ENCODE measurements at places on chromosomes 2 and 18.
A peak's percentile ranks its signal among the peaks of the same experiment; 100 is the strongest.

DNA sequence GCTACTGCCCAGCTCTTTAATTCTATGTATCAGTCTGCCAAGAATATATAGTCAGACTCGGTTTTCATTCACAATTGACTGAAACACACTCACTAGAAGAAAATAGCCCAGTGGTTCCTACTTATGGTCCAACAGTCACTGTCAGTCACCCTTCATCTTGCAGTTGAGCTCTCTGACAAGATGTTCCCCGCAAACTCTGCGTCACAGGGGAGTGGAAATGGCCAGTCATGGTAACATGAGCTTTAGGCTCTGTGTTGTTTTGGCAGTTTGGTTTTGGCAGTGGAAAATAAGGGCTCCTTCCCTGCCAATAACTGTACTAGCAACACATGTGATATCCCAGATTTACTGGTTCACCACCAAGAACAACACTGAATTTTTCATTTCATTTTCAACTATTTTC is 122.5 kb downstream of the PRPF40A start:
- no peak for DNase-seq

DNA sequence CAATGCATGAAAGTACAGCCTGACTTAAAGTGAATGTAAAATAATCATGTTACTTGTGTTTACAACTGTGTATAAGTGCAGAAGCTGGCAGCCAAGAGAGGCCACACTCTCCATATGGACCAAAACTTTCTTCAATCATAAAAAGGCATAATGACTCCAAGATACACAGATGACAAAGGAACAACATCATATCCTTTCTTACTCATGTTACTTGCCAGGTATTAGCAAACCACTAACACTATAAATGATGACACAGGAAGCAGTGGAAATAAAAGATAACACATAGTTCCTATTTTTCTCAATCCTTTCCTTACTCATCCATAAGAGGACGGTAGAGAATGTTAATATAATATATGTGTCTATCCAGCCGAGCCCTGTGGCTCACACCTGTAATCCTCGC is 400.0 kb upstream of the CDH2 start:
- DNase-seq, result no peak

- DNase-seq, result peak; percentile 54
Measured at GRCh38 chr2:237774811-237775553, 23.6 kb upstream of the RBM44 start.

- peak; percentile 77 for DNase-seq
Measured at GRCh38 chr2:152582081-152582480, 135.2 kb downstream of the PRPF40A start.

GRCh38 chr2:240456447-240457222 is 21.2 kb downstream of the GPC1 start:
- no peak for DNase-seq

DNA sequence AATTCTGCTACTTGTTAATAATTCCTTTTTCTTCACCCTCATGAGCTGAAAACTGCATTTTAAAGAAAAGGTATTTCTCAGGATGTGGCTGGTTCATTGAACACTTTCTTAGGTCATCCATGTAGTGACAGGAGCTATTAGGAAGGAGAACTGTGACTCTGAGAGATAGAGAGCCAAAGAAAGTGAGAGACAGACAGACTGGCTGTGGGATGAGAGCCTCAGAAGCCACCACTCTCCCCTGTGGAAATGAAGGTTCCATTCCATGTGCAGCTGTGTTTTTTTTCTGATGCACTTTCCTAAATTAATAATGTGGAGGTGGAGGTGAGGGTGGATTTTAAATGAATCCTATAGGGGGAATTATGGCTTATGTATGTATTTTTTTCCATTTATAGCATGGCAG is 113.3 kb downstream of the FAM210A start:
- DNase-seq, result no peak

DNA sequence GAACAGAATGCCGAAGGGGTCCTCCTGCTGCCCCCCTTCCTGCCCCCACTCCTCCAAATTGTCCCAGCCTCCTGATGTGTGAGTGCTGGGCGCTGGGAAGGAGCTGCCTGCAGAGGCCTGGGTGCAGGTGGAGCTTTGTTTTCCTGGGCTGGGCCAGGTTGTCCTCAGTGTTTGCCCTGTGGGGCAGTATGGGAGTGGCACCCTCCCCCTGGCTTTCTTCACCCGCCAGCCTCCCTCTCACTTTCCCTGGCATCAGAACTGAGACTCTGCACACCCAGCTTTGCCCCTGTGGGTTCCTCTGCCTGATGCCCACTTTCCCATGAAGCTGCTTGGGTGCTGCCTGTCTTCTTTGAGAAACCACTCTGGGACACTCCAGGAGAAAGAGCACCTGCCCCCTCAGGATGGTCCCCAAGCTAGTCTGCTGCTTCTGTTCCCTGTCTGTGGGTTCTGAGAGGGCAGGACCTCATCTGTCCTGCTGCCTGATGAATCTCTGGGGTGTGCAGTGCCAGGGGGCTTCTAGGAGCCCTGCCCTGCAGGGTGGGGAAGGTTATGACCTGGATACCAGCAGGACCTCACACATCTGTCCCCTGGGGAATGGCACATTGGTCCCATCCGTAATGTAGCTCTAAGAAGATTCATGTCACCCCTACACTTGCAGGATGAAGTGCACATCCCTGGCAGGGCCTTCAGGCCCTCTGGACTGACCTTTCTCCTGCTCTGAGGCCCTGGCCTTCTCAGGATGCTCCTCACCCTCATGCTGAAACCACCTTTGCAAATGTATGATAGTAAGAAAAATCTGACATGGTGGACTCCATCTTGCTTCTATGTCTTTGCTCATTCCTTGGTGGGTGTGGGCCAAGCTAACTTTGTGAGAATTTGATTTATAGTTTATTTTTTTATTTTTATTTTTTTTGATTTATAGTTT is 146.8 kb upstream of the HS6ST1 start:
- no peak for DNase-seq

- no peak for DNase-seq
Measured at GRCh38 chr18:56649996-56650395, 1.2 kb upstream of the WDR7 start.

DNA sequence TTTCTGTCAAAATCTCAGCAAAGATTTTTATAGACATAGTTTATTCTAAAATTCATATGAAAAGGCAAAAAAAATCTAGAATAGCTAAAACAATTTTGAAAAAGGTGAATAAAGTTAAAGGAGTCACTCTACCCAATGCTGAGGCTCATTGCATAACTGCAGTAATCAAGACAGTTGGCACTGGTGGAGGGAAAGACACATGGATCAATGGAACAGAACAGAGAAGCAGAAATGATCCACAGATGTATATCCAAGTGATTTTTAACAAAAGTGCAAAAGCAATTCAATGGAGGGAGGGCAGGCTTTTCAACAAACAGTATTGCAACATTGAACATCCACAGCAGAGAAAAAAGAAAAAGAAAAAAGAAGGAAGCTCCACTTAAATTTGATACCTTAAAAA is 162.8 kb downstream of the RBM43 start:
- DNase-seq, result no peak

DNA sequence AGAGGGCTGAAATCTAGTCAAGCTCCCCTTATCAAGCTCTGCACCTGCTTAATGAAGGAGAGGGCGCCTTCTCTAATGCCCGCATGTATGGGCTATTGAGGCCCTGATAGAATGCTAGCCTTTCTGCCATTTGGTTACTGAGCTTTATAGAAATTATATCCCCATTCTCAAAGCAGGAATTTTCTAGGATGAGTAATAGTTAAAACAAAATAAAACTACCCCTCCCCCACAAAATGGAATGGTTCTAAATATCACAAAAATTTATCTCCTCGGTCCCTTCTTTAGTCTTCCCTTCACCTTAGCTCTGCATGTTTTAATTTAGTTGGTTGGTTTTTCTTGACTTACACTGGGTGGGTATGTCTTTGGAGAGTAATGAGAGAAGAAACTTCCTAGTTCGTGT is 37.7 kb downstream of the CD28 start:
- no peak for DNase-seq

DNA sequence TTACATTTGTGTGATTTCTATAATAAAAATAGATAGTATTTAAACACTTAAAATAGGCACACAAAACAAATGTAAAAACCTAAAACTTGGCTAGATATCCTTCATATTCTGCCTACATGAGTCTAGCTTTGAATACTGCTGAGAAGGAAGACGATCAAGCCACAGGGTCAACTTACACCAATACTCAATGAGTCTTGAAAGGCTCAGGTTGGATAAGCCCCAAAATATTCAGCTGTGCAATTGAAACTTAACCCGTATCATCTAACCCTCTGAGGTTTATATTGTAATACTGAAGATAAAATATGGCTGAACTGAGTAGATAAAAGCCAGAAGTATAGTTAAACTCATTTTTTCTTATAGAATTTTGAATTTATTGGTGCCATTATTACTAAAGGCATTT is 313.0 kb upstream of the NRXN1 start:
- no peak for DNase-seq

DNA sequence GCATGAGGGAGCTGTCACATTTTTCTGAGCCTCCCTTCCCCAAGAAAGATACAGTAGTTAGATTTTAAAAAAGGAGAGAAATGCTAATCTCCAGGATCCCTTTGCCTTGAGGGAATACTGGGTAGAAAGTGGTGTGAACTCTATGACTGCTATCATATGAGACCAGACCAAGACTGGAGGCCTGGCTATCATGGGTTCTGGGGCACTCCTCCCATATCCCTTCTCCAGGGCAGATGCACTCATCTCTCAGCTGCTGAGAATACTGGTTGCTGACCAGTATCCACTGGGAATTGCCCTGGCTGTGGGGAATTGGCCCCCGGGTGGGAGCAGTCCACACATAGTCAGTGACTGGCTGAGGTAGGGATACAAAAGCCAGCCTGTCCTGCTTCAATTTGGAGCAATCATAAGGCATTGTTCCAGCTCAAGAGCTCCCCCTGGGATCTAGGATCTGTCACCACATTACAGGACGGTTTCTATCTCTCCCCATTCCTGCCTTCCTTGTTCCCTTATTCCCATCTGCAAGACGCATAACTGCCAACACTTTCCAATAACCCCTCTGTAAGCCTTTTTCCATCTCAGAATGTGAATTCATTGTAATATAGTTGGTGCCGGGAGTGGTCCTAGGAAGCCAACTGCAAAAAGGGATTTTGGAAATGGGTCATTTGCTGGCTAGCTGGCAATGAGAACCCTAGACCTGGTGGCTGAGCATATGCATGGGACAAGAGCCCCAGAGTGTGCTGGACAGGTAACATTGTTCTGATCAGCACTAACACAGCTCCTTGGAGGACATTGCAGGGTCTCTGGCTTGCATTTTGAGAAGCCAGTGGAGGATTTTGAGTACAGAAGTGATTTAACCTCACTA is 35.4 kb upstream of the REEP1 start:
- peak; percentile 73 for DNase-seq

- DNase-seq, result peak; percentile 13
Measured at GRCh38 chr2:133843091-133843490, 274.8 kb upstream of the NCKAP5 start.

DNA sequence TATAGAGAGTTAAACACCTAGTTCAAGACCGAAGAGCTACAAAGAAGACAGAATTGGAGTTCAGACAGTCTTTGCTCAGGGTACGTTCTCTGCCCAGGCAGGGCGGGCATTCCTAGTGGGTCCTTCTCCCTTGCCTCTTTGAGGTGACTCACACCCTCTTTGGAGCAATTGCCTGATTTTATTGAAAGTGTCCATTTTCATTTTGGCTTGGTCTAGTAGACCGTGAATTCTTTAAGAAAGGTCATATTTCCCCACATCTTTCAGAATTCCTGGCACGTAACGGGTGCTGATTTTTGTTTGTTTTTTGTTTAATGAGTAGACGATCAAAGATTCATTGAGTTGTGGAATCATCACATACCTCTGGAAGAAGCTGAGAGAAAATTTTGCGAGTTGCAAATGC is 871.5 kb downstream of the RNF144A start:
- DNase-seq, result no peak

GRCh38 chr2:120992791-120993555 is 257.3 kb downstream of the GLI2 start:
- DNase-seq, result no peak

GRCh38 chr2:177578454-177578853 is 185.9 kb downstream of the AGPS start:
- DNase-seq, result no peak
